Retina (tissue), 1 donor: ENCODE measurements at places on chromosomes 16 and 17.

- no peak for DNase-seq
Measured at GRCh38 chr16:65229191-65229662, 107.4 kb upstream of the CDH11 start.

- DNase-seq: no peak
Measured at GRCh38 chr16:10824111-10824893, 5.7 kb upstream of the TVP23A start.

- no peak for DNase-seq
Measured at GRCh38 chr16:26963109-26963508, 103.6 kb upstream of the C16orf82 start.

- DNase-seq: no peak
Measured at GRCh38 chr16:7278636-7279035, 54.0 kb upstream of the RBFOX1 start.

GRCh38 chr17:28161311-28161710 is 118.8 kb downstream of the NLK start:
- DNase-seq: no peak

DNA sequence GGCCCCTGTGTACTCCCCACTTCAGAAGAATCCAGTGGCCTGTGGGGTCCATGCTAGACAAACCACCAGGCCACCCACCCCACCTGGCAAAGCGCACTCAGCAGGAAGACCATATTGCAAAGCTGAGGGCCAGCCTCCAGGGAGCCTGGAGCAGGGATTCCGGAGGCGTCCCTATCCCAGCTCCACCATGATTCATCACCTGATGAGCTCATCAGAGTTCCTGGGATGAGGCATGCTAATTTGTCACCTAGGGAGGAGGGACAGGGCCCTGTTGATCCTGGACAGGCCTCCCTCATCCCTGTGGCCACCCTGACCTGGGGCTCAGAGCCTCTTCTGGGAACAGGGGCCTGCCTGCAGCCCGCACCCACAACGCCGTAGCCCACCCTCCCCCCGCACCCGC is 131.6 kb upstream of the PLCG2 start:
- no peak for DNase-seq

- DNase-seq: no peak
Measured at GRCh38 chr16:66159987-66160386, 206.5 kb upstream of the CDH5 start.

GRCh38 chr16:3007059-3007956 is 5.4 kb upstream of the CLDN9 start:
- no peak for DNase-seq

DNA sequence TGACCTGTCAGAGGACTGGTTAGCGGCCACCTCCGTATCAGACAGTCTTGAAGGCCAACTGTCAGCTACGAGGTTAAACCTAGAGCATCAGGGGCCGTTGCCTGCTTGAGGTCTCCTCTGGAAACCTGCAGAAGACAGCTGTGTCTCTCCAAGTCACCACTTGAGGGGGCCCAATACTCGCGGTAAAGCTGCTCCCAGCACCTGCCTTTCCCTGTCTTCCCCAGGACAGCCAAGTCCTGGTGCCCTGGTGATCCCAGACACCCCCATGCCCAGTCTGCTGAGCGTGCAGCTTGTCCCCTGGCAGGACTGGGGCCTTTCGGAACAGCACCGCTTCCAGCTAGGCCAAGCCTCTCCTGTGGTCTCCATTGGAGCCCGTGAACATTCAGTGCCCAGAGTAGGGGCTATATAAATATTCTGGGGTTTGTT is 80.1 kb downstream of the DNAH17 start:
- peak; percentile 80 for DNase-seq

DNA sequence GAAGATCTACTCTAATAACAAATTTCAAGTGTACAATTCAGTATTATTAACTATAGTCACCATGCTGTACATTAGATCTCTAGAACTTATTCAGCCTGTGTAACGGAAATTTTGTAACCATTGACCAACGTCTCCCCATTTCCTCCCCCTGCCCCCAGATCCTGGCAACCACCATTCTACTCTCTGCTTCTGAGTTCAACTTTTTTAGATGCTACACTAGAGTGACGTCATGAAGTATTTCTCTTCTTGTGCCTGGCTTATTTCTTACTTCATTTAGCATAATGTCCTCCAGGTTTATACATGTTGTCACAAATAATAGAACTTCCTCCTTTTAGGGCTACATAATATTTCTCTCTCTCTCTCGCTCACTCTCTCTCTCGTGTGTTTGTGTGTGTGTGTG is 157.5 kb downstream of the ANKFN1 start:
- DNase-seq: no peak
